ENCODE measurements at places on chromosomes 2 and 18. TPM values are rescaled to one million over a fixed set of nuclear protein-coding genes. Genes with fewer than 3 reads are reported as not detected.

The CFAP221 gene
- total RNA-seq: not detected

The CD8B2 gene
- 0.23 TPM for total RNA-seq

The POTEC gene
- not detected for total RNA-seq

The PTMA gene
- total RNA-seq: 615 TPM

The SLC4A1AP gene
- 24.1 TPM for total RNA-seq

The DAW1 gene
- total RNA-seq: 9.5 TPM

The ARPC2 gene
- 388 TPM for total RNA-seq

The KCNG3 gene
- not detected for total RNA-seq

The PRSS56 gene
- not detected for total RNA-seq

The GRHL1 gene
- total RNA-seq: 0.08 TPM

The PRKD3 gene
- 43.0 TPM for total RNA-seq

The REG3A gene
- not detected for total RNA-seq

The TMEM198 gene
- total RNA-seq: 1.3 TPM

The SLC23A3 gene
- 2.5 TPM for total RNA-seq

The NOSTRIN gene
- total RNA-seq: 0.23 TPM
